ENCODE measurements at places on chromosomes 13 and 19. TPM values are rescaled to one million over a fixed set of nuclear protein-coding genes. Genes with fewer than 3 reads are reported as not detected.

The ZNF100 gene
- total RNA-seq, result 18.9 TPM

The LRRC63 gene
- total RNA-seq, result not detected

The PRSS57 gene
- not detected for total RNA-seq

The ZNF562 gene
- total RNA-seq, result 1.6 TPM

The SLC17A7 gene
- total RNA-seq, result 1.4 TPM

The ITGBL1 gene
- not detected for total RNA-seq

DNA sequence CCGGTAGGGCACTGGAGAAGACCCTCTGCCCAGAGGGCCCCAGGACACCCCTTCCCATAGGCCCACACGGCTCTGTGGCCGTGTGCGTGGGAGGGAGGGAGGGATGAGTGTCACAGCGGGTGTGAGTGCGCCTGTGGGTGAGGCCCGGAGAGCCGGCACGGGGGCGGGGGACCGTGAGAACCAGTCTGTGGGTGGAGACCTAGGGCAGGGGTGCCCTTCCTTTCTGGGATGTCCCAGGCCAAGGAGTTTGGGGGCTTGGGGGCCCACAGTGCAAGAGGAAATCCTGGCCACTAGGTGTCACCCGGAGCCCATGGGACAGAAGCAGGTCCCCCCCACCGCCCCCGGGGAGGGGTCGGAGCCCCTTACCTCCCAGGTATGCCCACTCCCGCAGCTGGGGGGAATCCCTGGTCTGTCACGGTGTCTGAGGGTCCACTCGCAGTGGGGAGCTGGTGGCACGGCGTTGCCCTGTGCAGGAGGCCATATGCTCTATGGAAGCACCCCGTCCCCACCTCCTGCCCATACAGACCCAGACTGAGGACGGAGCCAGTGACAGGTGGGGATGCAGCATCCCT, 16.0 kb upstream of the SLC7A10 start:
- no peak overlapping the region for H3K4me3 ChIP-seq
- H3K27ac ChIP-seq, result no peak overlapping the region
- no peaks in the 10 kb centered on the region for H3K36me3 ChIP-seq
- DNase-seq, result peak; percentile 55
- H3K4me1 ChIP-seq, result no peaks in the 10 kb centered on the region
- no peaks in the 10 kb centered on the region for H3K27me3 ChIP-seq

GRCh38 chr13:26571518-26571917, 14.0 kb downstream of the WASF3 start:
- no peaks in the 10 kb centered on the region for H3K4me1 ChIP-seq
- no peak for DNase-seq
- H3K27me3 ChIP-seq, result no peaks in the 10 kb centered on the region
- peaks cover 29% of the 10 kb centered on the region for H3K36me3 ChIP-seq
- no peak overlapping the region for H3K27ac ChIP-seq

DNA sequence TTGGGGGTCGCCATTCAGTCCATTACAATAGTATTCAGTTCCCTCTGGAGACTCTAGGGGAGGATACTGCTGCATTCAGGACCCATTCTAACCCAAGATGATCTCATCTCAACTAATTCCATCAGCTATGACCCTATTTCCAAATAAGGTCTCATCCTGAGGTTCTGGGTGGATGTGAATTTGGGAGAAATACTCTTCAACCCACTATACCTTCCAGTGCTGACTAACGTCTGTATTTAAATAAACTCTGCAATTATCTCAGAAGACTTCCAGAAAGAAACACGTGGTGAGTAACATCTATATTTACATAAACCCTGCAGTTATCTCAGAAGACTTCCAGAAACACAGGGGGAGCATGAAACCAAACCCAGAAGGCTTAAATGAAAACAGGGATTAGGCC, 1300.7 kb downstream of the PCDH9 start:
- no peak for DNase-seq
- H3K4me3 ChIP-seq, result no peak overlapping the region
- H3K27ac ChIP-seq, result no peak overlapping the region
- no peaks in the 10 kb centered on the region for H3K27me3 ChIP-seq
- no peaks in the 10 kb centered on the region for H3K4me1 ChIP-seq

DNA sequence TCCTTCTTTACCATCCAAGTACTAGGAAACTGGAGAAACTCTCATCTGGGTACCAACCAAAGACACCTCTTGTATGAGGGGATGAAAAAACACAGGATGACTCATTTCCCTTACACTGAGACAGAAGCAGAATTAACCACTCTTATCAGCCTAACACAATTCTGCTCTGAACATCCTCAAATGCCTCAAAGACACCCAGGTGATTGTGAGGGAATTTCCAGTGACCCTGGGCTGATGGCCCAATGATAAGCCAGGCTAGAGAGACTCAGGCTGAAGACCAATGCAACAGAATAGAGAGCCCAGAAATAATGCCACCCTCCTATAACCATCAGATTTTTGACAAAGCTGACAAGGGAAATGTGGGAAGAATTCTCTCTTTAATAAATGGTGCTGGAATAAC, 7.0 kb downstream of the ZNF737 start:
- H3K27me3 ChIP-seq, result no peaks in the 10 kb centered on the region
- no peak overlapping the region for H3K27ac ChIP-seq
- no peak for DNase-seq
- no peaks in the 10 kb centered on the region for H3K4me1 ChIP-seq
- H3K4me3 ChIP-seq, result no peak overlapping the region

DNA sequence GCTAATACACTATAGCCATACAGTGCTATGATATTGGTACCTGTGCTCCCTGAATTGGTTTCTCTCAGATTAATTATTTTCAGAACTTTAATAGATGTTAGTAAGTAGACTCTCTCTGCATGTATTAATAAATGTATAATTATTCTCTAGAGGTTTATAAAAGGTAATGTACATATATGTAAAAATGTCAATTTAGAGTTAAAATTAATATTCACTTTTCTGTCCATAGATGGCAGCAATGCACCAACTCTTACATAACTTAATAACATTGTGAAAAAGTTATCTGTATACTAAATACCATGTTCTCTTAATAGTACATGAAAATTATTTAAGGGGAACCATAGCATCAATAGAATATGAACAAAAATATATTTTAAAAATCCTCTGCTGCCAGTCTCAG, 515.0 kb upstream of the KLHL1 start:
- no peaks in the 10 kb centered on the region for H3K36me3 ChIP-seq
- no peak overlapping the region for H3K27ac ChIP-seq
- DNase-seq, result peak; percentile 2
- no peaks in the 10 kb centered on the region for H3K4me1 ChIP-seq
- no peak overlapping the region for H3K4me3 ChIP-seq

- no peak overlapping the region for H3K27ac ChIP-seq
- H3K4me3 ChIP-seq, result no peak overlapping the region
- DNase-seq, result no peak
- H3K36me3 ChIP-seq, result no peaks in the 10 kb centered on the region
Measured at GRCh38 chr19:14479309-14479974, 4.3 kb upstream of the PTGER1 start.

DNA sequence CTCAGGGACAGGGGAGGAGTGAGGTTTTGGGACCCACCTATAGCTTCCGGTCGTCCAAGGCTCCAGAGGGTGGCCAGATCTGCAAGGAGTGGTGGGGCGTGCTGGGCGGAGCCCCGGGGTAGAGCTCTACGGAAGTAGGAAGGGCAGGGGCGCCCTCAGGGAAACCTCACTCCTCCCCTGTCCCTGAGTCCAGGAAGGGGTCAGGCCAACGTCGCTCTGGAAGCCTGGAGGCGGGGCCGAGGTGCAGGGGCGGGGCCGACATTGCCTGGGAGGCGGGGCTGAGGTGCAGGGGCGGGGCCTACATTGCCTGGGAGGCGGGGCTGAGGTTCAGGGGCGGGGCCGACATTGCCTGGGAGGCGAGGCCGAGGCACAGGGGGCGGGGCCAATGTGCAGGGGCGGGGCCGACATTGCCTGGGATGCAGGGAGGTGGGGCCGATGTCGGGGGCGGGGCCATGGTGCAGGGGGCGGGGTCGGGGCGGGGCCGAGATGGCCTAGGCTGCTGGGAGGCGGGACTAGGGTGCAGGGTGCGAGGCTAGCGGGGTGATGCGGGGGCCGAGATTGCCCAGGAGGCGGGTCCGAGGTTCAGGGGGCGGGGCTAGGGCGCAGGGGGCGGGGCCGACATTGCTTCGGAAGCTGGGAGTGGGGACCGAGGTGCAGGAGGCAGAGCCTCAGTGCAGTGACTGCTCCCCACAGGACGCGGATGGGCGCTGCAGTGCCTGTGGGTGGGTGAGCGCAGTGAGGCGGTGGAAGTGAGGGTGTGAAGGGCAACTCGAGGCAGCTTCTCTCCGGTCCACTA, 4.9 kb upstream of the PALM start:
- H3K4me1 ChIP-seq, result no peaks in the 10 kb centered on the region
- no peak overlapping the region for H3K4me3 ChIP-seq
- peaks cover 16% of the 10 kb centered on the region for H3K27me3 ChIP-seq
- peak; percentile 86 for DNase-seq
- no peak overlapping the region for H3K27ac ChIP-seq
- no peaks in the 10 kb centered on the region for H3K36me3 ChIP-seq

DNA sequence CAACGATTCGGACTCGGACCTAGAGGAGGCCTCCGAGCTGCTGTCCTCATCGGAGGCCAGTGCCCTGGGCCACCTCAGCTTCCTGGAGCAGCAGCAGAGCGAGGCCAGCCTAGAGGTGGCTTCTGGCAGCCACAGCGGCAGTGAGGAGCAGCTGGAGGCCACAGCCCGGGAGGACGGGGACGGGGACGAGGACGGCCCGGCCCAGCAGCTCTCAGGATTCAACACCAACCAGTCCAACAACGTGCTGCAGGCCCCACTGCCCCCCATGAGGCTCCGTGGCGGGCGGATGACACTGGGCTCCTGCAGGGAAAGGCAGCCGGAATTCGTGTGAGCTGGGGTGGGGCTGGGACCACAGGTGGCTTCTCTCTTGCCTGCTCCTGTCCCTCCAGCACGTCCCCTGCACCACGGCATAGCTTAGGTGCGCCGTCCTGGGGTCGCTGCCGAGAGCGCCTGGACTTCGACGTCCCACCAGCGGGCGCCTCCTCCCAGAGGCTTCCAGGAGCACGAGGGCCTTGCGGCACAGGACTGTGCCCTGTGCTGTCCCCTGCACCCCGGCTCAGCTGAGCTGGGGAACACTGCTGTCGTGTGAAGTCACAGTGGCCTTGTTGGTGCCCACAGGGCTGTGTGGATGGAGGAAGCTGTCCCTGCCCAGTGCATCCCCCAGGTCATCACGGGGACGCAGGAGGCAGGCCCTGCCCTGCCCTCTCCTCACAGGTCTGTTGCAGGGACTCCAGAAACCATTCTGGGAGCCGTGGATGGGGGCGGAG, 9.3 kb downstream of the POLR2E start:
- no peak overlapping the region for H3K27ac ChIP-seq
- no peak overlapping the region for H3K4me3 ChIP-seq
- peaks cover 10% of the 10 kb centered on the region for H3K4me1 ChIP-seq
- H3K27me3 ChIP-seq, result peaks cover 4% of the 10 kb centered on the region
- H3K36me3 ChIP-seq, result no peaks in the 10 kb centered on the region
- DNase-seq, result no peak

- no peak overlapping the region for H3K27ac ChIP-seq
- H3K27me3 ChIP-seq, result no peaks in the 10 kb centered on the region
- H3K4me3 ChIP-seq, result no peak overlapping the region
- DNase-seq, result no peak
- H3K4me1 ChIP-seq, result peaks cover 5% of the 10 kb centered on the region
Measured at GRCh38 chr13:72567566-72567965, 159.9 kb downstream of the MZT1 start.

GRCh38 chr13:41099986-41100385, 32.6 kb downstream of the KBTBD6 start:
- H3K4me1 ChIP-seq, result no peaks in the 10 kb centered on the region
- H3K27me3 ChIP-seq, result no peaks in the 10 kb centered on the region
- H3K4me3 ChIP-seq, result no peak overlapping the region
- H3K36me3 ChIP-seq, result no peaks in the 10 kb centered on the region
- no peak overlapping the region for H3K27ac ChIP-seq
- DNase-seq, result no peak

DNA sequence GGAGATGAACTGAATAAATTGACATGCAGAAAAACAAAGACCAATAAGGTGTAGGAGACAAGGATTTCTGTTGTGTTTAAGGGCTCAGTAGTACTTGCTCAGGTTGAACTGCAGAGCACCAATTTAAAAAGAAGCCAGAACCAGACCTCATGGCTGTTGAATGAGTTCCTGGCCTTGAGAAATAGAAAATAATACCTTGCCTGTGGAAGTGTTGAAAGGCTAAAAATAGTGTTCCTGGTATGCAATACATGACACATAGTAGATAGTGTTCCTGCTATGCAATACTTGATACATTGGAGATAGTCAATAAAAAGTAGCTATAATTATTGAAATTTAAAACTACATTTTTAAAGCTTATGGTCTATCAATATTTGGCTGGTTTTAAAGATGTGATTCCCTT, 595.8 kb downstream of the PCDH9 start:
- no peak for DNase-seq
- H3K36me3 ChIP-seq, result no peaks in the 10 kb centered on the region
- no peak overlapping the region for H3K27ac ChIP-seq
- no peak overlapping the region for H3K4me3 ChIP-seq

DNA sequence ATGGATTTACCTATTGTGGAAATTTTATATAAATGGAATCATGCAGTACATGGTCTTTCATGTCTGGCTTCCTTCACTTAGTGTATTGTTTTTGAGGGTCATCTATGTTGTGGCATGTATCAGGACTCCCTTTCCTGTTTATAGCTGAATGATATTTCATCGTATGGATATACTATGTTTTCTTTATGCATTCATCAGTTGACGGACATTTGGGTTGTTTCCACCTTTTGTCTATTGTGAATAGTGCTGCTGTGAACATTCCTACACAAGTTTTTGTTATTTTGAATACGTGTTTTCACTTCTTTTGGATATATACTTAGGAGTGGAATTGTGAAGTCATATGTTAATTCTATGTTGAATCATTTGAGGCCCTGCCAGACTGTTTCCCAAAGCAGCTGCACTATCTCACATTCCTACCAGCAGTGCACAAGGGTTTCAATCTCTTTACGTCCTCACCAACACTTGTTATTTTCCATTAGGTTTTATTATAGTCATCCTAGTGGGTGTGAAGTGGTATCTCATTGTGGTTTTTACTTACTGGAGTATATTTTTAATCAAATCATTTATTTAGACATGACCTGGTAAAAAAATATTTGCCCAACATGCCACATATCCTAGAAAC, 262.7 kb downstream of the DLEU7 start:
- H3K27me3 ChIP-seq, result no peaks in the 10 kb centered on the region
- no peak overlapping the region for H3K4me3 ChIP-seq
- peaks cover 15% of the 10 kb centered on the region for H3K4me1 ChIP-seq
- no peak overlapping the region for H3K27ac ChIP-seq
- DNase-seq, result no peak

Data from neural progenitor cell (in vitro differentiated cells).